K562 (cell line): ENCODE measurements at places on chromosomes 12 and 14. TPM values are rescaled to one million over a fixed set of nuclear protein-coding genes. Genes with fewer than 3 reads are reported as not detected.

The CLEC1B gene
- total RNA-seq, result not detected in 2 replicates

The GLIPR1L1 gene
- total RNA-seq, result not detected in 2 replicates

- DNase-seq, result no peak
Observed at GRCh38 chr12:68532204-68532886, 78.4 kb upstream of the RAP1B start.

- DNase-seq, result peak; percentile 59
Observed at GRCh38 chr14:57268161-57269069, at the start of the genes AP5M1 and EXOC5. AP5M1 (plus strand) TSS chr14:57268971; CDS start chr14:57269315, 344 bp downstream. EXOC5 (minus strand) TSS chr14:57268905; CDS start chr14:57268648, 257 bp downstream.
